ENCODE measurements at places on chromosomes 12 and 14.

- DNase-seq = peak; percentile 79
Observed at GRCh38 chr14:34496679-34497513, 34.9 kb upstream of the SPTSSA start.

- DNase-seq = no peak
Observed at GRCh38 chr12:1808036-1808797, 12.1 kb upstream of the LRTM2 start.

DNA sequence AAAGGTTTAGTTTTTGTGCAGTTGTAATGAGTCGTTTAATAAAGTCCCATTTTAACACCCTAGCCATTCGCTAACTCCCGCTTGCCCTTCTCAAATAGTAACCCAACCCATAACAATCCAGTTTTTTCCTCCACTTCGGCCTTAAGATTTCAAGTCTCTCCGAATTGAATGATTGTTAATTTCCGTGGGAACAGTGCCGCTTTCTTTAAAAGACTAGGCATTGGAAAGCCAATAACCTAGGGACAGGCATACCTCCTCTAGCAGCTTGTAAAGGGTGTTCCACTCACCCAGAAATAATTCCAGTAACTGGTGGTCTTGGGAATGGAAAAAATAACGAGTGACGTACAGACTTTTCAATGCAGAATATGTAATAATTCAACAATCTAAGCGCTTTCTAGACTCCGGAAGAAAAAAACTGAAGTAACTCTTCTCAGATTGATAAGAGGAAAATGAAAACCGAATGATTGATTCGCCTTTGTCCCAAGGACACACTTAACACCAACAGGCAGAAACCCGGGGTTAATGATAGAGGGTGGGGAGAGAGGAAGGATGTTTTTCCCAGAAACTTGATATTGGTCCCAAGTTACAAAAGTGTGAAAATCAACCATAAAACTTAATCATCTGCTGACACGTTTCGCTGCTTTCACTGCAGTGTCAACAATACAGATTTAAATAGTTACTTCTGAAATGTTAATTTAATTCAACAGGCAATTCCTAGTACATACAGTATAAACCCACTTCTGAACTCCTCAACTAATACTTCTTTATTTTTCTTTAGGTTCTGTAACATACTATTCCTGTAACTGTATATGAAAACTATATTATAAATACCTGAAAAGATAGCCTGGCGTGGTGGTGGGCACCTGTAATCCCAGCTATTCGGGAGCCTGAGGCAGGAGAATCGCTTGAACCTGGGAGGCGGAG lies 1.0 kb upstream of the SINHCAF start:
- DNase-seq = no peak

- DNase-seq = no peak
Observed at GRCh38 chr12:25792031-25792430, 166.5 kb upstream of the RASSF8 start.

- DNase-seq = no peak
Observed at GRCh38 chr12:81330480-81330879, 252.6 kb downstream of the ACSS3 start.

- no peak for DNase-seq
Observed at GRCh38 chr14:64653900-64654245, 50.4 kb upstream of the PLEKHG3 start.

- no peak for DNase-seq
Observed at GRCh38 chr12:23857178-23857577, 92.3 kb downstream of the SOX5 start.

DNA sequence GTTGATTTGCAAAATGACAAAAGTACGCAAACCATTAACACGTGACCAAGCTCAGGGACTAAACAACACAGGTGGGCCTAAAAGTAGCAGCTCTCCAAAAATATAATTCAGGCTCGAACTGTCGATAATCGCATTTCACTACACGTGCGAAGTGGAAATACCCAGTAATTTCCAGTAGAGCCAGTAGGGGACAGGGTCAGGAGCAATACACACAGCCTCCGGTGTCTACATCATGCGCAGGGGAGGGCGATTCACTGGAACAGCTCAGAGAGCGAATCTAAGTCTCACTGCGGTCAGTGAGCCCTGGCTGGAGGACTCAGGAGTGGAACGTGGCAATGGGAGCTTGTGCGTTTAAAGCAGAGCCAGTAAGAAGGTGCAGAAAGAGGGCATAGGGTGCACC lies 40.4 kb downstream of the SETD3 start:
- no peak for DNase-seq

DNA sequence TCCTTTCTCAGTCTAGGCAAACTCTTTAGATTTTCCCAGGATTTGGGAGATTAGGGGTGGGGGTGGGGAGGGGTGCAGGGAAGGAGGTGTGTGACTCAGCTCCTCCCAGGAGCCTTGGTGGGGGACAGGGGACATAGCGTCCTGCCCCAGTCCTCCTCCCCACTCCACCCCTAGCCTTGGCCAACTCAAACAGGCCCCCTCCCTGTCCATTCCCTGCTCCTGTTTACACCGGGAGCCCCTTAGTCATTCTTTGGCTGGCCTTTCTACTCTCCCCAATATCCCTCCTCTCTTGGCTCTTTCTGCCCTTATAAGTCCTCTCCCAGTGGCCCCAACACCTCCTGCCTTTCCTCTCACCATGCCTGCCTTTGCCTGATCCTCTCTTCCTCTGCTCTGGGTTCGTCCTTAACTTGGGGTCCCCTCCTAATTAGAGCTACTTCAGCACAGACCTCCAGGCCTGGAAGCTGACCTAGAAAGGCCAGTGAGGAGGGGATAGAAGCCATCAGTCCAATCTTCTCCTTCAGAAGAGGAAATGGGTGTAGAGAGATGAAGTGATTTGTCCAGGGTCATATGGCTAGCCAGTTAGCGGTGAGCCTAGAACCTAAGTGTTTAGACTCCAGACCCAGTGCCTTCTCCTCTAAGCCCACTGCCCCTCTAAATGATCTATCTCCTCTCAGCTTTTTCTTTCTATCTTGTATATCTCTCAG lies 2.3 kb upstream of the ITGA5 start:
- no peak for DNase-seq

- DNase-seq = peak; percentile 80
Observed at GRCh38 chr12:121443193-121443870, 43.4 kb downstream of the RNF34 start.

DNA sequence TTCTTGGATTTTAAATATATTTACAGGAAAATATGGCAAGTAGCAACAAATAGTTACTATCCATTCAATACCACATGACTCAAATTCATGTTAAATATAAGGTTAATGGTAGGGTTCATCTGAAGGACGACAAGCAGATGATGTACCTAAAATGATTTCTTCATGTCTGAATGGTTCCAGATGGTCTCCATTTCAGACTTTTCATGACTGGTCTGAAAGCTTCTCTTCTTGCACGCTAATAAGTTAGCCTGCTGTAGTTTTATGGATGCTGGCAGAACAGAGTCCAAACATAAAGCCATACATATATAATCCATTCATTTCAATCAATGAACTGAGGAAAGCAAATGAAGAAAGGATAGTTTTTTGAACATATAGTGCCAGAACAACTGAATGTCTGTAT lies 257.0 kb upstream of the MGAT4C start:
- no peak for DNase-seq

DNA sequence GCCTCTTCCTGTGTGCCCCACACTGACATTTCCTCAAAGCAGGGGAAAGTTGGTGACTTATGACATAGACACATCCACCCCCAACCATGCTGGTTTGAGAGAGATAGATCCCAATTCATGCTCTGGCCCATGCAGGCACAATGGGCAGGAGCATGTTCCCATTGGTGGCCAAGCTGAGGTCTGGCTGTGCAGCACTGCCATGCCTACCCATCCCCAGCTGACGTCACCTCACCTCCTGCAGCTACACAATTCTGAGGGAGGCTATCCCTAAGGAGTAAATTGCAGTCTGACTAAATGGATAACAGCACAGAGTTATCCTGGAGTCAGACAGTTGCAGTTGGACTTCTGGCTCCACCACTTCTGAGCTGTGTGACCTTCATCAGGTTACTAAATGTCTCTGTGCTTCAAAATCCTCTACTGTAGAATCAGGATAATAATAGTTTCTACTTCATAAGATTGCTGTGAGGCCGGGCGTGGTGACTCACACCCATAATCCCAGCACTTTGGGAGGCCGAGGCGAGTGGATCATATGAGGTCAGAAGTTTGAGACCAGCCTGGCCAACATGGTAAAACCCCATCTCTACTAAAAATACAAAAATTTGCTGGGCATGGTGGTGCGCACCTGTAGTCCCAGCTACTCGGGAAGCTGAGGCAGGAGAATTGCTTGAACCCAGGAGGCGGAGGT lies 323.9 kb downstream of the BCL11B start:
- DNase-seq = no peak

- DNase-seq = no peak
Observed at GRCh38 chr12:65962036-65962430, 137.8 kb downstream of the HMGA2 start.

GRCh38 chr12:120847392-120847791 lies 56.8 kb downstream of the SPPL3 start:
- DNase-seq = no peak

- DNase-seq = no peak
Observed at GRCh38 chr12:68462803-68463202, 130.6 kb upstream of the MDM1 start.

- no peak for DNase-seq
Observed at GRCh38 chr12:76033081-76034011, 1.8 kb upstream of the PHLDA1 start.

- DNase-seq = no peak
Observed at GRCh38 chr12:49137476-49137875, 6.3 kb upstream of the TUBA1B start.

DNA sequence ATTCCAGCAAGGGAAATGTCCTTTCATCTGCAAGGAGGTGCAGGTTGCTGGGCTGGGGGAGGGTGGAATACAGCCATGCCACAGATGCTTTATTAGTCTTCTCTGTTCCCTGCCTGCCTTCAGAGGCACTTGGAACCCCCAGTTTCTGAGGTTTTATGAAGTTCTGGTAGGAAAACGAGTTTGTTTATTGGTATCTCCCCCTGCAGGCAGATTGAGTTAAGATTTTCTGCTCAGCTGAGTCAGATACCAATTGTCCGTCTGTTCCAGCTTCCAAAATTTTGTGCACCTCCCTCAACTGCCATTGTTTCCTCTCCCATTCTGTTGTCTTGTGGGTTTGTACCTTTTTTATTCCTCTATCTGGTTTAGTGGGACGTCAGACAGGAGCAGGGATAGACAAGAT lies 155.6 kb downstream of the ETV6 start:
- no peak for DNase-seq

DNA sequence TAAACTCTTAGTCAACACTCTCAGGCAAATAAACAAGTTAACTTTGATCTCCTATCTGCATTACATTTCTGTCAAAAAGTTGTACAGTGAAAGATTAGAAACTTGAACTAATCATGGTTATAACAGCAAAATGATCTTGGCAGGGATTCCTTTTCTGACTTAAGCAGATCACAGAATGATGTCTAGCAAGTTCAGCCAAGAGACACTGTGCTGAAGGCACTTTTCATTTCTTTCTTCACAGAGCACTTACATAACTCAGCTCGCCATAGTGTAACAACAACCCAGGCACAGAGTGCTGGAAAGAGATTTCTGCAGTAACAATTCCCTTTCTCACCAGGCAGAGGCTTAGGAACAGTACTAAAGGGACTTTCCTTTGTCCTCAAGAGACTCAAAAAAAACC lies 19.6 kb upstream of the CSRP2 start:
- no peak for DNase-seq

DNA sequence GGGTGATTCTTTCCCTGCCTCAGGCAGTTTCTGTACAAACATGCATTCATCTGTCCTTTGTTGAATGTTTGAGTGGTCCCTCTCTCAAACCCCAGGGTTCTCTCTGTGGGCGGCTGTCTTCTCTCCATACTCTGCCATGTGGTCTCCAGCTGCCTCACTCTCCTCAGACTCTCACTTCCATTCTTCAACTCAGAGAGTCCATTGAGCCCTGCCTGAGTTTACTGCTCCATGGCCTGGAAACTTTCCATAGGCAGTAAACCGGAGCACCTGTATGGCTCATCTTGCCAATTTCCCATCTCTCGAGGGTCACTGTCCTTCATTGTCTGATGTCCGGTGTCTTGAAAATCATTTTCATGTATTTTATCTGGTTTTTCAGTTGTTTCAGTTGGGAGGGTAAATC lies 11.3 kb downstream of the C14orf132 start:
- no peak for DNase-seq

- DNase-seq = peak; percentile 43
Observed at GRCh38 chr14:77375973-77376770, 722 bp downstream of the TMED8 start.

DNA sequence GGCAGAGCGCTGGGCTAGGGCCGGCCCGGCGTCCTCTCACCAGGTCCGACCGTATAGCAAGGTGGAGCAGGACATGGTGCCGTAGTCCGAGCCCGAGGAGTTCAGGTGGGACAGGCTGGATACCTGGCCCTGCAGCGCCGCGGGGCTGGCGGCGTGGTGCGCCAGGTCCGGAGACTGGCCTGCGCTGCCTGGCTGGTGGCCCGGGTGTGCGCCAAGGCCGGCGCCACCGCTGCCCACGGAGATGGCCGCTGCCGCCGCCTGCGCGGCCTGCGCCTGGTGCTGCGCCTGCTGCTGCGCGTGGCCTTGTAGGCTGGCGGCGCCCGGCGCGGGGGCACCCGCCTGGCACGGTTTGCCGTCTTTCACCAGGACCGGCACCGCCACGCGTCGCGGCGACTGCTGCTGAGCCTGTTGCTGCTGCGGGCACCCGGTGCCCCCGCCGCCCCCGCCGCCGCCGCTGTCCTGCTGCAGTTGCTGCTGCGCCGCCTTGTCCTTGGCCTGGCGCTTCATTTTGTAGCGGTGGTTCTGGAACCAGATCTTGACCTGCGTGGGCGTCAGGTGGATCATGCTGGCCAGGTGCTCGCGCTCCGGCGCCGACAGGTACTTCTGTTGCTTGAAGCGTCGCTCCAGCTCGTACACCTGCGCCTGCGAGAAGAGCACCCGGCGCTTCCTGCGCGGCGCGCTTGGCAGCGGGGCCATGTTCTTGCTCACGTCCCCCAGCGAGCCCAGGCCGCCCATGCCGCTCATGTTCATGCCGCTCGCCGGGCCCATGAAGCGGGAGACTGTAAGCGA lies 2.6 kb downstream of the NKX2-1 start:
- DNase-seq = no peak

GRCh38 chr12:65868133-65868705 lies 43.9 kb downstream of the HMGA2 start:
- DNase-seq = no peak

- no peak for DNase-seq
Observed at GRCh38 chr12:42129595-42130204, 15.0 kb downstream of the GXYLT1 start.
